Kidney (tissue), 22 donors: ENCODE measurements at places on chromosomes 12 and 14. TPM values are rescaled to one million over a fixed set of nuclear protein-coding genes. Genes with fewer than 3 reads are reported as not detected.

DNA sequence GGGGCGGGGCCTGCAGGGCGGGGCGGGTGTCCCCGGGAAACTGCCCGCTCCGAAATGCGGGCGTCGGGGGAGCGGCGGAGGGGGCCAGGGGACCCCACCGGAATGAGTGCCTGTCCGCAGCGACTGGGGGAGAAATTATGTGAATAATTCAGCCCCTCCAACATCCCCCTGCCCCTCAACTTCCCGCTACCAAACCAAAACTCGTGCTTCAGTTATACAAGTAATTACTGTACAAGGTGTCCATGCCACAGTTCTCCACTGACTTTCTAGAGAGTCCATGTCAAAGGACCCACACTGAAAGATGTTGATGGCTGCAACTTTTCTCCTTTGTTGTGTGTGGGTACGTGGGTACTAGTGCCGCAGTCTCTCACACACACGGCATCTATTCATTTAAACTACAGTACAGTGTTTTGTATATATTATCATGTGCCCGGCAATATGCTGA lies 414 bp upstream of the CDK17 start:
- peak; percentile 63 for DNase-seq

DNA sequence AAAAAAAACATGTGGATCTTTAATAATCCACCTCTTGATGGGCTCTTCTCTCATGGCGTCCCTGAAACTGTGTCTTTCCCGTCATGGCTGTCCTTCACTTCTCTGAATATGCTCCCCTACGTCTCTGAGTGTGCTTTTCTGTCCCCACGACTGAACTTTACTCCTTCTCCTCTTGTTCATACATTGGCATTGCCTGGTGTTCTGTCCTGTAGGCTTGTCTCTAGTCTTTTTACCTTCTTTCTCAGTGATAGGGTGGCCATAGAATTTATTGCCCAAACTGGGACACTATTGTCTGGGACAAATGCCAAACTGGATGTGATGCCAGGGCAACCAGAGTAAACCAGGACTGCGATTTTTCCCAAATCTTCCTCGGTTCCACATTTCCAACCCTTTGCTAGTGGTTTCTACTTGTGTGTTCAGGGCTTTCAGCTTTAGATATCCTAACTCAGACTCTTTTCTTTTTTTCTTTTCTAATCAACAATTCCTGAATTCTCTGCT lies 202.2 kb downstream of the ATP23 start:
- DNase-seq: no peak

DNA sequence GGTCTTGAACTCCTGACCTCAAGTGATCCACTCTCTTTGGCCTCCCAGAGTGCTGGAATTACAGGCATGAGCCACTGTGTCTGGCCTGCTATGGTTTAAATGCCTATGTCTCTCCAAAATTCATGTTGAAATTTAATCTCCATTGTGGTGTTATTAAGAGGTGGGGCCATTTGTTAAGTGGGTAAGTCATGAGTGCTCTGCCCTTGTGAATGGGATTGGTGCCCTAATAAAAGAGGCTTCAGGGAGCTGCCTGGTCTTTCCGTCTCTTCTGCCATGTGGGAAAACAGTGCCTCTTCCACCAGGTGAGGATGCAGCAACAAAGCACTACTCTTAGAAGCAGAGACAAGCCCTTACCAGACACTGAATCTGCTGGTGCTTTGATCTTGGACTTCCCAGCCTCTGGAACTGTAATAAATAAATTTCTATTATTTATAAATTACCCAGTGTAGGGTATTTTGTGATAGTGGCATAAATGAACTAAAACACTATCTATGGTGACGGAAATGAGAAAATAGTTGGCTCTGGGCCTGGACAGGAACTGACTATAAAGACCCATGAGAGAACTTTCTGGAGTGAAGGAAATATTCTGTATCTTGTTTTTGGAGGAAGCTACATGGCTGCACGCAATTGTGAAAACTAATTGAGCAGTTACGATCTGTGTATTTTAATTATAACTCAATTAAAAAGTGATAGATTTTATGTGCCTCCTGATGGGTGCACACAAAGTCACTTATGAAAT lies 12.1 kb upstream of the ATP23 start:
- DNase-seq: no peak

GRCh38 chr12:53456654-53457366 lies 4.9 kb downstream of the PCBP2 start:
- DNase-seq: no peak

- no peak for DNase-seq
Measured at GRCh38 chr14:49816844-49817243, 35.7 kb downstream of the NEMF start.

- DNase-seq: no peak
Measured at GRCh38 chr14:56170028-56170427, 51.8 kb downstream of the PELI2 start.

The DBX2 gene
- not detected for polyA plus RNA-seq

The CCNK gene
- polyA plus RNA-seq: 12.8 TPM
